ENCODE measurements at places on chromosomes 5 and 9.

- DNase-seq, result no peak
Observed at GRCh38 chr9:136044971-136045594, 50.0 kb downstream of the NACC2 start.

DNA sequence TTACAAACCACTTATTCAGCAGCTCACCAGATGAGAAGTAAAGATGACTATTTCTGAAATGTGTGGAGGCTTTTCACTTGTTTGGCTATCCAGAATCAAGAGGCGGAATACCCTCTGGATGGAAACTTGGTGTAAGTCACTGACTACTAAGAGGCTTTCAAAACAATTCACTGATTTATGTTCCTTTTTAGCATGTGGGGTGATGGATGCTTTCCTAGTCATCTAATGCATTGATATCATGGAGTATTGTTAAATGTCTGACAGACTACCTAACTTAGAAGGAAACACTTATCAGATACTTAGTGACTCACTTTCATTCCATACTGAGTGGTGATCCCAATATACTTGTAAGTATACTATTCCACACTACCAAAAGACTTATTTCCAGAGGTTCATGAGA is 141.4 kb downstream of the PLK2 start:
- DNase-seq, result no peak

DNA sequence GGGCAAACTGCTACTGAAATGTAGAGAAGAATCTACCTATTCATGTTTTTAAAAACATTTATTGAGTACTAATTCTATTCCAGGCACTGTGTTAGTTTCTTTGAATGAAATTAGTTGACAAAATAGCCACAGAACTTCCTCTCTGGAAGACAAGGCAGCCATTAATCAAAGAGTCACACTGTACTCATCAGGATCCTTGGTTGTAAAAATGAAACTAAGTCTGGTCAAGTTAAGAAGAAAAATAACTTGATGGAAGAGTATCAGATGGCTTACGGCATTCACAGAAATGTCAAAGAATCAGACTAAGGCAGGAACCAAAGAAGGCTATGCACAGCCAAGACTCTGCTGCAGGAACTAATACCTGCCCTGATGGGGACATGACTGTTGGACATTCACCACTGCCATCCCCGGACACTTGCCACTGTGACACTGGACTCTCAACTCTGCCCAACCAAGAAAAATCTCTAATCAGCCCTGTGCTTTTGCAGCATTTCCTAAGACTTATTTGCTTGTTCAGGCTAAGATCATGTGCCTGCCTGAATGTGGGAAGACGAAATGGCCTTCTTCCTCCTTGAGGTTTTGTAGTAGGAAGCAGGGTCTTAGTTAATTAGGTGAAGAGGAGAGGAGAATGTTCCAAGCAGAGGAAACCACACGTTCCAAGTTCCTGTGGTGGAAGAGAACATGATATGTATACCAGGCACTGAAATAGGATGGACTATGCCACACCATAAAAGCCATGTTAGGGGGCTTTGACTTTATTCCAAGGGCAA is 23.3 kb upstream of the NDUFB6 start:
- no peak for DNase-seq

DNA sequence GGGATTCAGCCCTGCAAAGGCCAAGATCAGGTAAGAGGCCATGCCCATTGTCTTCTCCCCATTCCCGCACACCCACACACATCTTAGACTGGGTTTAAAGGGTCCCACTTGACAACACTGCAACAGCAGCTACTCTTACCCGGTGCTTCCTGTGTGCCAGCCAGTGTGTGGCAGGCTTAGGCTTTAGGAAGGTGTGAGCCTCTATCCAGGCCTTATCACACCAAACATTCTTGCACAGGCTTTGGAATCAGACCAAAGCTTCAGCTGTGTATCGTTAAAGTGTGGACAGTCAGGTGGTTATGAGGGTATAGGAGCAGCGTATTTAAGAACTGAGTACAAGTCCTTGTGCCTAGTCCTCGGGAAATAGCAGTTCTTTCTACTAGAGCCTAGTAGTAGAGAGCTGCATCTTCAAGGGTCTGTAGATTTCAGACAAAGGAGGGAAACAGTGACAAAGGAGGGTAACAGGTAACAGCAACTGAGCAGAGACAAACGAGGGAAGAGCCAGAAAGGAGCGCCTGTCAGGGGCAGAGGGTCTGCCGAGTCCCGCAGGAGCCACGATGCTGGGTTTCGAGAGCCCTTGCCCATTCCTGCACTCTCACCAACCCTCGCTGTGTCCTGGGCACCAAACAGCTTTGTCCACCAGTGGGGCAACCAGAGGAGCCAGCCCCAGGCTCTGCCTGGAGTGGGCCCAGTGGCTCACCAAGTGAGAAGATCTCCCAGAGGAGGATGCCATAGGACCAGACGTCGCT is 30.9 kb downstream of the CSF1R start:
- DNase-seq, result no peak

- DNase-seq, result no peak
Observed at GRCh38 chr5:27652505-27652904, 614.1 kb upstream of the CDH9 start.

Data from stimulated activated CD8-positive, alpha-beta memory T cell treated with anti-CD3 and anti-CD28 coated beads, Interleukin-4, amount 100 ng/mL, for 1 hour (primary cell).